ENCODE measurements at places on chromosomes 1 and 21.

GRCh38 chr1:18288722-18289121, 181.1 kb downstream of the IGSF21 start:
- DNase-seq = no peak

- no peak for DNase-seq
Observed at GRCh38 chr1:30323352-30323751, 400.0 kb downstream of the MATN1 start.

DNA sequence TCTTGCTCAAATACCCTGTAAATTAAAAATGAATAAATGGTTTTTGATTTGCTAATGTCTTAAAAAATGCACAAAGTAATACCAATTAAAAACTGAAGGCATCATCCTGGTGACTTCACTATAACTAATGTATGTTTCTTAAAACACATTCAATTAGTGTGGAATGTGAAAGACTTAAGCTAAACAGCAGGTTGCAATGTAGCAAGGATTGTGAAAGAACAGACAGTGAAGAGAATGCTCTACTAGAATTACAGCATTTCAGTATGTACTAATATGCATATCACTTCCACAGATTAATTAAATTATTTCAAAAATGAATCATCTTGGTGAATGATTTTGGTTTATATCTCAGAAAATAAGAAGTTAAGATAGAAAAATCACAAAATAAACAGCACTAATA, 56.4 kb downstream of the LHX4 start:
- DNase-seq = no peak

GRCh38 chr1:58815686-58816071, 31.8 kb upstream of the JUN start:
- DNase-seq = no peak

DNA sequence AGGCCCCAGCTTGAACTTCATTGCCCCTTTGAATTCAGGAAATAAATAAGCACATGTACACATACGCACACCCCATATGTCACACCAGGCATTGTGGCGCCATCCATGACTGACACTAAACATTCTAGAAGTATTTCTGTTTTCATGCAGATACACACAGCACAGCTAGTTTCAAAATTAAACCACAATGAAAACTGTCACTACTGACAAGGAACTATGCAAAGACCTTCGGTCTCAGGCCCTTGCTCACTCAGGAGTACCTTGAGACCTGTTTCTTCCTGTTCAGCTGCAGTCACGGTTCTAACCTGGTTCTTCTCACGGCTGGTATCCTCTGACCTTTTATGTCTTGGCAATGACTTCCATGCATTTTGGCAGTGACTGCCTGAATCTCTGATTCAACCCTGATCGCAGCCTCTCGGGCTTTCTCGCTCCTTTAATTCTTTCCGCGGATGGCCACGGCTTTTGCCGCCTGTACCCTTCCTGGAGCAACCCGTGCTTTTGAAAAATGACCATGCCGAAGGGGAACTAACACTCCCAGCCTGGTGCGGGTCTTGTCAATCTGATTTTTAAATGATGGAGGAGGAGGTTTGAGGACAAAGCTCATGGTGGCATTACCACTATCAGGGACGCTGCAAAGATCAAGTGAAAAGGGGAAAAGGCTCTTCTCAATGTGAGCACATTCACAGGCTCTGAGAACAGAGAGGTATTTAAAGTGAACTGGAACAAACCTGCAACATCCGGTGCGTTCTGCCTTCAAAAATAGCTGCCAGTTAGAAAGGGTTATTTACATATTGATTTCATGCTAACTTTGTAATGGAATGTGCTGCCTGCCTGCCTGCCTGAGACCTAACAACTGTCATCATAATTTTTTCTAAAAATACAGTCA, 384.6 kb downstream of the RRAGC start:
- no peak for DNase-seq

GRCh38 chr1:2275796-2276536, 47.8 kb downstream of the SKI start:
- no peak for DNase-seq

DNA sequence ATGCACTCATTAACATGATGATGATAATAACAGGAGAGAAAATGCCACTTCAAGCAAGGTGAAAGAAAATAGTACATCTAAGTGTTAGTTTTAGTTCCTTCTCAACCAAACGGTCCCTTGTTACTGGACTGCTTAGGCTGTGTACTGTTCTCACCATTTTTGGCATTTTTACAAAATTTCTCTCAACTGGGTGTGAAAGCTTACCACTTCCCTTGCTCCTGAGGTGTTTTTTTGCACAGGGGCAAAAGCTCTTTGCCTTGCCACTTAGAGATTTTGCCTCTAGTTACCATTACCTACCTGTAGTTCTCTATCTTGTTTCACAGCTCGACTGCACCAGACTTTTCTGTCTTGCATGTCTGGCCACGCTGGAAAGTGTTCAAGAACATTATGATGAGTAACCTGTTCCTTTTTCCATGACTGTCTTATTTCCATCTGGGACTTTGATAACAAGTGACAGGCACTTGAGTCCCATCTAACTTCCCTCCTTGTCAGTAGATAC, 10.7 kb downstream of the NEK7 start:
- no peak for DNase-seq

DNA sequence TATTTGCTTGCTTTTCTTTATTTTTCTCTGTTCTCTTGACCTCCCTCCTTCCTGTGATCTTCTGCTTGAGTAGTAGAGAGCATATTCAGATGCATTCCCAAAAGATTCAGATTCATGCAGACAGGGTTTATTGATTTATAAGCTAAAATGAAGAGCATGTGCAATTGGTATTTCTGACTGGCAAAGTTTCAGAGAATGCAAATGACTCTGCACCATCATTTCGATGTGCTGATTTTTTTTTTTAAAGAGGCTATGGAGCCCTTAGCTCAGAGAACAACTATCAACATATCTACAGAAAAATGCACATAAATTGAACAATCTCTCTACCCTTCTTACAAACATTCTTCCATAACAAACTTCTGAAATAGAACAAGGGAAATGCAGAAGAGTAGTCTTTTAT, 312.0 kb downstream of the VAV3 start:
- DNase-seq = no peak

DNA sequence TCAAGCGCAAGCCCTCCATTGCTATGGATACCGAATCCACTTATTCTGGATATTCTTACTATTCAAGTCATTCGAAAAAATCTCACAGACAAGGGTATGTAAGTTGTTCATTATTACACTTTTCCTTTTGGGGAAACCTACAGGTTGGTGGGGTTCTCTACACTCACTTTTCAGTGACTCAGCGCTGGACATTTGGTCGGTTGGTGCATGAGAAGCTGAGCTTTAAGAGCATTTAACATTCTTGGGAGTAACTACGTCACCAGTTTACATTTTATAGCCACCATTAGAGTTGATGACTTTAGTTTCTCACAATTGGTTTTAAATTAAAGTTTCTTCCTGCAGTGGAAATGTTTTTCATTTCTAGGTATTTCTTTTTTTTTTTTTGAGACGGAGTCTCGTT, 9.6 kb downstream of the VANGL1 start:
- no peak for DNase-seq

- no peak for DNase-seq
Observed at GRCh38 chr1:4452701-4453100, 201.7 kb upstream of the AJAP1 start.

DNA sequence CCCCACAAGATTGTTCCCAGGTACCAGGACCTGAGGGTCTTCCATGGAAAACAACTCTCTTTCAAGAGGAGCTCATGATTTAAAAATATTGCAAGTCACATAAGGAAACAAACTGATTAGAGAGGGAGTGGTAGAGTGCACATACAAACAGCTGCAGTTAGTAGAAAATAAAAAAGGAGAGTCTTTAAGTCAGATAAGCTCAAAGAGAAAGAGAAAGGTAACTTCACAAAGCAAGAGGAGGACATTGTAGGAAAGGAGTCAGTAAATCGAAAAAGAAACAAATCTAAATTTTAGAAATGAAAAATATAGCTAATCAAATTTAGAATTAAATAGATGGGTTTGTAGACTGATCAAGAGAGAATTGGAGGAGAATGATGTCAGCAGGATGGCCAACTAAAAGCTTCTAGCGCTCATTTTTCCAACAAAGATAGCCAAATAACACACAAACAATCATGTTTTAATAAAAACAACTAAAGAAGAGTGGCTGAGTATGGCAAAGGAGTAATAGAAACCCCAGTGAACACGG, 86.1 kb upstream of the CD53 start:
- DNase-seq = no peak

DNA sequence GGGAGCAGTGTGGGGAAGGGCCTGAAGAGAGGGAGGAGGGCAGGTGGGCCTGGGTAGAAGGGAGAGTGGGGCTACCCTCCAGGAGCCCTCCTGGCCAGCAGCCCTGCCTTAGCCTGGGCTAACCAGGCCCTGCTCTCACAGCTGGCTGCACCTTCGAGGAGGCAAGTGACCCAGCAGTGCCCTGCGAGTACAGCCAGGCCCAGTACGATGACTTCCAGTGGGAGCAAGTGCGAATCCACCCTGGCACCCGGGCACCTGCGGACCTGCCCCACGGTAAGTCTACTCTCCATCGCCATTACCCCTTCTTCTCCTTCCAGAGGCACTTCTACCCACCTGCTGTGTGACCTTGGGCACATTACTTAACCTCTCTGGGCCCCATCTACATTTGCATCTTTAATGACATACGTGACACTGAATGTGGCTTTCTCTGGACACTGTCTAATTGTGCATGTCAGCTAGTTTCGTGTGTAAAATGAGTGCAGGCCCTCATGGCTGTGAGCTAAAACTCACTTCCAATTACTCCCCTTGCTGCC, 18.9 kb downstream of the PTPRU start:
- no peak for DNase-seq

DNA sequence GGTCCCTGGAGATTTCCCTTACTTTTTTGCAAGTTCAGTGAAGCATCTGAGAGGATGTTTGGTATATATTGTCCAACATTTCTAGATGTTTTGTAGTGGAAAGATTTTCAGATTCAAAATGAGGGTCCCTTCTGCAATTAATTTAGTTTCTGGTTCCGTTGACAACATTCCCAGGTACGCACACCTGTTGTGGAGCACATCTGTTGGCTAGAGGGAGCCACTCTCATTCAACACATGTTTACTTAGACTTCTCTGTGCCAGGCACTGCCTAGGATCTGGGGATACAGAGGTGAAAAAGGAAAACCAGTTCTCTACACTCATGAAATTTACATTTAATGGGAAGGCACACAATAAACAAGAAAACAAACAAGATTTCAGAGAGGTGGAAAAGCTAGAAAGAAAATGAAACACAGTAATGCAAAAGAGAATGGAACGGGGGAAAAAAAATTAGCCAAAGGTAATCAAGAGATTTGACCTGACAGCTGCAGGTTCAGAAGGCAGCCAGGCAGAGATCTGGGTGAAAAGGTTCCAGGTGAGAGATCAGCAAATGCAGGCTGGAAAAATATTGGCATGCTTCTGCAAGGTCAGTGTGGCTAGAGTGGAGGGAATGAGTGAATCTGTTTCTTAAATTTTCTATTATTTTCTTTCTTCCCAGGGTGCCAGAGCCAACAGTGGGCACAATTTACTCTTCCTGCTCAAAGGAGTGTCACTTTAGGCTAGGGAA, 48.4 kb upstream of the KAZN start:
- DNase-seq = no peak

- no peak for DNase-seq
Observed at GRCh38 chr1:97508653-97509218, 412.1 kb downstream of the DPYD start.
